ENCODE measurements at places on chromosomes 1 and 21.

GRCh38 chr1:36528361-36529349, 45.9 kb upstream of the CSF3R start:
- peak; percentile 14 for DNase-seq

GRCh38 chr1:64243757-64244080, 40.3 kb downstream of the UBE2U start:
- no peak for DNase-seq

GRCh38 chr1:84756455-84757082, 66.3 kb upstream of the SSX2IP start:
- no peak for DNase-seq

DNA sequence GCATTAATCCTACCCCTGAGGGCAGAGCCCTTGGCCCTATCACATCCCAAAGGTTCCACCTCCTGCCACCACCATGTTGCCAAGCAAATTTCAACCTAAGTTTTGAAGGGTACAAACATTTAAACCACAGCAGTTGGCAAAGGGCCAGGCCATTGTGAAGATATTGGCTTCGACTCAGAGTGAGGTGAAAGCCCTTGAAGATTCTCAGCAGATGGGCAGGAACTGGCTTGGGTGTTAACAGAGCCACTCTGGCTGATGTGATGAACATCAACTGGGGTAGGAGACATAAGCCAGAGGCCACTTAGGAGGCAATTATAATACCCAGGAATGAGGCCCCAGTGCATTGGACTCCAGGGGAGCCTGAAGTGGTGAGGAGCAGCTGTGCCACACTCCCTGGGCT, 207.7 kb upstream of the KAZN start:
- DNase-seq: no peak

DNA sequence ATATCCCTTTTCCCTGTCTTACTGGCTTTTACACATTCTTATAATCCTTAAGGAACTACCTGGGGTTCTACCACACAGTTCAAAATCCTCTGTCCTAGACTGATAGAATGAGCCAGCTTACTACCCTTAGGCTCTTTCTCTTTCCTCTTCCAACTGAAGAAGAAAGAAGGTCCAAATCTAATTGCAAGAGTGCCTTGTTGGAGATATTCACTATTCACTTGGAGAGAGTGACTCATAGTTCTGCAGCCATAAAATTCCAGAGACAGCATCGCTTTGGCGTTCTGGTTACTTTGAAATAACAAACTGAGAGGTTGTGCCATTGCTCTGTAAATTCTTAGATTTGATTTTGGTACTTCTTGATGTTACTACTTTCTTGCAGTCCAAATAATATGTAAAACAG, 4.2 kb downstream of the CADM3 start:
- no peak for DNase-seq

GRCh38 chr21:36466061-36466511, 13.8 kb downstream of the CLDN14 start:
- no peak for DNase-seq

DNA sequence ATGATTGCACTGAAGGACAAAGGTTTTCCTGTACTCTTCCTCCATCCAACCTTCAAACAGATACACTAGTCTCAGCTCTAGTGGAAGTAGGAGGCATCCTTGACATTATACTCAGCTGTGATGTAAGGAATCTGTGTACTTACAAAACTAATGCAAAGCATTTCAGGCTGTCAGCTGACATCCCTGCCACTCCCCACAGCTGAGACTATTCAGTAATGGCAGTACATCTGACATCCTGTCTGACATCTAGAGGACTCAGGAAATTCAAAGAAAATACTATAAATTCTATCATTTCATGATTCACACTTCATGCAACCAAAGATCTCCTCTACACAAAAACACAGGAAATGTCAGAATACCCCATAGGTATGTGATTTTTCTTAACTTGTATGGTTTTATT, 325.8 kb downstream of the SMYD3 start:
- DNase-seq: no peak

GRCh38 chr1:225409051-225409450, 18.8 kb downstream of the LBR start:
- DNase-seq: no peak

- peak; percentile 19 for DNase-seq
Observed at GRCh38 chr1:15941044-15941840, 34.7 kb downstream of the ZBTB17 start.

GRCh38 chr1:56516539-56517252, 62.7 kb downstream of the PLPP3 start:
- DNase-seq: no peak

DNA sequence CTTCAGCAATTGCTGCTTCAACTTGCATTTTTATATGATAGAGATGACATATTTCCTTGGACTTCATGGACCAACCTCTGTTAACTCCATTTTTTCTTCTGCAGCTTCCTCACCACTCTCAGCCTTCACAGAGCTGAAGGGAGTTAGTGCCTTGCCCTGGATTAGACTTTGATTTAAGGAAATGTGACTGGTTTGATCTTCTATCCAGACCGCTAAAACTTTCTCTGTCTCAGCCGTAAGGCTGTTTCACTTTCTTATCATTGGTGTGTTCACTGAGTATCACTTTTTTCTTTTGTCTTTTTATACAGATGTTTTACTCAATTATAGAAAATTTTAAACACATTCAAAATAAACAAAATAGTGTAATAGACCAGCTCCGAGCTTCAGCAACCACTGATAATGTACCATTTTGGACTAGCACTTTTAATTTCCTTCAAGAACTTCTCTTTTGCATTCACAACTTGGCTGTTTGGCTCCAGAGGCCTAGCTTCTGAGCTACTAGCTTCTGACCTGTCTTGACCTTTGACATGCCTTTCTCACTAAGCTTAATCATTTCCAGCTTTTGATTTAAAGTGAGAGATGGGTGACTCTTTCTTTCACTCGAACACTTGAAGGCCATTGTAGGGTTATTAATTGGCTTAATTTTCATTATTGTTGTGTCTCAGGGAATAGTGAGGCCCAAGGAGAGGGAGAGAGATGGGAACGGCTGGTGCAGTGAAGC, 9.3 kb downstream of the NEK7 start:
- no peak for DNase-seq

GRCh38 chr1:181251001-181251712, 162.7 kb downstream of the IER5 start:
- DNase-seq: no peak

- no peak for DNase-seq
Observed at GRCh38 chr1:19734472-19734999, 65.2 kb downstream of the TMCO4 start.
